ENCODE measurements at places on chromosomes 3 and 15.

DNA sequence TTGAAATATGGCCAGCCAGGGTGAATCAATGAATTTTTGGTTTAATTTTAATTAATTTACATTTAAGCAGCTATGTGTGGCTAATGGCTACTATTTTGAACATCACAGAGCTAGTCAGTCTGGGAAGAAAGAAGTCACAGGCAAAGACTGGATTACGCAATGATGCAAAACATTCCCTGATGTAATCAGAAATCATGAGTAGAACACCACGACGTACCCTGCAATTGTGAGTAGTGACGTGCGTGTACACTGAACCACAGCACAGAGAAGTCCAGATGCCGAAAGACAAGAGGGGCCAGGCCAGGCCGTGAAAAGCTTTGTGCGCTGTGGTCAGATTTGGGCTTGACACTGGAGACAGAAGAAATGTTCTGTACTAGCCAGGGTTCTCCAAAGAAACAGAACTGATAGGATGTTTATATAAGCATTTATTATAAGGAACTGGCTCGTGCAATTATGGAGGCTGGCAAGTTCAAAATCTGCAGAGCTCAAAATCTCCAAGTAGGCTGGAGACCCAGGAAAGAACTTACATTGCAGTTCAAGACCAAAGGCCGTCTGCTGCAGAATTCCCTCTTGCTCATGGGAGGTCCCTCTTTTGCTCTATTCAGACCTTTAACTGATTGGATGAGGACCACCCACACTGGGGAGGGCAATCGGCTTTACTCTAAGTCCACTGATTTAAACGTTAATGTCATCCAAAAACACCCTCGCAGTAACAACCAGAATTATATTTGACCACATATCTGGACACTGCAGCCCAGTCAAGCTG lies 44.6 kb downstream of the SH3BP5 start:
- DNase-seq = no peak

DNA sequence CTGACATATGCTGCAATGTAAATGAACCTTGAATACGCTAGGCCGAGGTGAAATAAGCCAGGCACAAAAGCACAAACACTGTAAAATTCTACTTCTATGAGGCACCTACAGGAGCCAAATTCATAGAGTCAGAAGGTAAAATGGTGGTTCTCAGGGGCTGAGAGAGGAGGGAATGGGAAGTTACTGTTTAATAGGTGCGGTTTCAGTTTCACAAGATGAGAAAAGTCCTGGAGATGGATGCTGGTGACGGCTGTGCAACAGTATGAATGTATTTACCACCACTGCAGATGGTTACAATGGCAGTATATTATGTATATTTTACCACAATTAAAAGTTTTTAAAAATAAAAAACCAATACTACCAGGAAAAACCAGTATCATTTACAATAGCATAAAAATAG lies 4.0 kb downstream of the TNK2 start:
- no peak for DNase-seq

DNA sequence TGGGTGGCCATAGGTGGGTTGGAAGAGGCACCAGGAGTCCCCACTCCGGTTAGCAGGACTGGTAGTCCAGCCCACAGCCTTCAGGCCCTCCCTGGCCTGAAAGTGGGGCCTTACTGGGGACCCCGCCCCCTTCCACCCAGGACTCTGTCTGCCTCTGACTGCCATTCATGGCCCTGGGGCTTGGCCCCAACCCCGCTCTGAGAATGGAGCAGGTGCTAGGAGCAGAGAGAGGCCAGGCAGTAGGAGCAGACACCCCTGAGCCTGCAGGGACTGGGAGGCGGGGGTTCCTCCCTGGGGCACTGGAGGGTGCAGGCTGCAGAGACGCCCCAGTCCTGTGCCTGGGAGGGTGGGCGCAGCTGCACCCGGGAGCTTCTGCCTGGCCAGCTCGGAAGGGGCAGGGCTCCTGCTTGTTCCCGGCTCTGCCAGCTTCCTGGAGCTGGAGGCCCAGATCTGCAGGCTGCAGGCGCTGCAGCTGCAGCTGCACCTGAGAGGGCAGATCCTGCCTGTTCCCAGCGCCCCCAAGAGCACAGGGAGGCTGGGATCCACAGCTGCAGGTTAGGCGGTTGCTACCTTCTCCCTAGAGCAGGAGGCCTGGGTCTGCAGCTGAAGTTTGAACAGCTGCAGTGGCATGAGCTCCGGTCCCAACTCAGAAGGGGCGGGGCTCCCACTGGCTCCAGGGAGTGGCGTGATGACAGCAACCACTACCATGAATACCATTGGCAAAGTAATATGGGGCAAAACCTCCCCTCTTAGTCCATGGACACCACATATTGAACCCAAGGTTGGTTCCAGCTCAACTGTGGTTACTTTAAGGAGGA lies 194.7 kb downstream of the SQOR start:
- peak; percentile 64 for DNase-seq

GRCh38 chr3:190560013-190560895 lies 46.4 kb downstream of the IL1RAP start:
- DNase-seq = no peak

DNA sequence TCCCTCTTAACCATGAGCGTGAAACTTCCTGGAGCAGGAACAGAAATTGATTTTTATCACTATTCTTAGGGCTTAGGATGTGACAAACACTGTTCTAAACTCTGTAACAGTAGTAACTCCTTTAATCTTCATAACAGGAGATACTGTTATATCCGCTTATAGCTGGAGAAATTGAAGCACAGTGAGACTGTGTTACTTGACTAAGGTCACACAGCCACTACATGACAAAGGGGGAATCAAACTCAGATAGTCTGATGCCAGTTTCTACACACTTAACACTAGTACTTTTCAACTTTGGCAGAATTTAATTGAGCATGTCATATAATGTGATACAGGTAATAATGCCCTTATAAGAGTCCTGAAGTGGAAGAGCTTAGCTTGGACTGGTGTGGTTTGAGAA lies 800 bp upstream of the TARS3 start:
- no peak for DNase-seq

DNA sequence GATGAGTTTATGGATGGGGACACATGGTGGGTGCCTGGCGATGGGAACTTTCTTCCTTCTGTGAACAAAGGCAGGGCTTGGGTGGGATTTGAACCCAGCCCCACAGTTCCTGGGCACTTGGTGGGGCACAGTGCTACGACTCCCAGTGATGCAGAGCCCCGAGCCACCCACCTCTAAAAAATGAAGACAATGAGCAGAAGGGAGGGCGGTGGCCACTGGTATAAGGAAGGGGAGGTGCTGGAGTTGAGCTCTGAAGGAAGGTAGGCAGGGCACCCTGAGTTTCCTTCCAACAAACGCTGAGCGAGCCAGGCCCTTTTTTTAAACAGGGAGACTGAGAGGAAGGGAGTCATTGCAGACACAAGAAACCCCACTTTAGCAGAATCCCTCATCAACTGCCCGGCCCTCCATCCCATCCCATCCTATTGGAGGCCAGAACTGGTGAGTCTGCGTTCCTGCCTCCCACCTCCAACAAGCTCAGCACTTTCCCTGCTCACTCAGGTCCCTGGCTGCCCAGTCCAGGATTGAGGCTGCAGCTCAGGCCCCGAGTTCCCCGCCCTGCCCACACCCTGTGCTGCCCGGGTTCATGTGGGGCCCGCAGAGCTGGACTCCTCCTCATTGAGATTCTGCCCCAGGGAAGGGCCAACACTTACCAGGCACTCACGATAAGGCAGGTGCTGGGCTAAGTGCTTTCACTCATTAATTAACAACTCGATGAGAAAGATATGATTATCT lies 57.3 kb downstream of the LINGO1 start:
- DNase-seq = no peak

DNA sequence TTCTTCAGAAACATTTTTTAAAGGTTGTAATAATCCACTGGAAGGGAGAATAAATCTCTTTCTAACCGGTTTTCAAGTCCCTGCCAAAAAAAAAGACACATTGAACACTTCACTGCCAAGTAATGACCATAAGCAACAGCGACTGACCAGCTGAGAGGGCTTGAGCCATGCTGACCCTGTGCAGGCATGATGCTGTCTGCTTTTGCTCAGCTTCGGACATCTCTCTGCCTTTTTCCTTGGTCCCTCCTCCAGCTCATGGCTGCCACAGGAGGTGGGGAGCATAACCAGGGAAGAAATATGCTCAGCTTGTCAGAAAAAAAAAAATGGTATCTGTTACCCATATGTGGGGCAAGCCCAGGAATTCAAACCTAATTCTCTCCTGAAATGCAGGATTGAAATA lies 1.5 kb downstream of the IGSF10 start:
- DNase-seq = peak; percentile 7

GRCh38 chr3:71083726-71084131 lies 499.8 kb downstream of the FOXP1 start:
- no peak for DNase-seq

DNA sequence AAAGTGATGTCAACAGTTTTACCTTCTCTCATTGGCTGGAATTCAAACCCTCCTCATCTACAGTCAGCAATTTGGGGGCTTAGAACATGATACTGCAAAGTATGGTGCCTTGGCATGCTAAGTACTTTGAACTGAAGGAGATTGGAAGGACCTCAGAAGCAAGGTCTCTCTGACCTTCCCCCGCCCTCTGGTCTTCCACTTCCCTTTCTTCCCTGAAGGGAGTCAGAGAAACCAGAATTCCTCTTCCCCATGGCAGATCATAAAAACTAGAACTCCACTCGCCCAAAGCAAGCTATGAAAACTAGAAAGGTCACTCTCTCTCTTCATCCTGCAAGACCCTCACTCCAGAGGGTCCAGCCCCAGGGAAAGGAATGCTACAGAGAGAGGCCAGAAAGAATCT lies 64.2 kb downstream of the CD200R1L start:
- DNase-seq = no peak

Measured in NCI-H774 (cell line).